ENCODE measurements at places on chromosomes 6 and 20.

DNA sequence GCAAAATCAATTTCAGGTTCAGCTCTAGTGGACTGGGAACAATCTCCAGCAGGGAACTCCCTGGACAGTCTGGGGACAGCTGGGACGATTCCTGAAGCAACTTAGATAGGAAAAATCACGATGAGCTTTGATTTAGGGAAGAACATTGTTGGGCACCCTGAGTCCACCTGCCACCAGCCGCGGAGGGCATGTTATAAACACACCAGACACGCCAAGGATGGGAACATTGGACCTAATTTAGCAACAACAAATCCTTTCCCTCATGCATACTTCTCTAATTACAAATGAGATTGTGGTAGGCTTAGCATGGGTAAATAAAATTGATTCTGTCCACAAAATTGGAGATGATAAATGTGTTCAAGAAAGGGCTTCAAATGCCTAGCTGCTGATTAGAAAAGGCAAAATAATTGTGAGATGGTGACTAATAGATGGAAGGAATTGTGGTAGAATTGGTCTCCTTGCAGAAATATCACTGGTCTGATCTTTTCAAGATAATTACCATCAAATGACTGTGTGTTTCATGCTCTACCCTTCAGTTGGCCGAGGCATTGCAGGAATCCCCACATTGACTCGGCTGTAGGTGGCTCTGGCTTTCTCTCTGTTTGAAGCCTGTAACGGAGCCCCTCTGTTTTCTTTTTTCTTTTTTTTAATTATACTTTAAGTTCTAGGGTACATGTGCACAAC is 6.1 kb upstream of the NANP start:
- no peak for DNase-seq

DNA sequence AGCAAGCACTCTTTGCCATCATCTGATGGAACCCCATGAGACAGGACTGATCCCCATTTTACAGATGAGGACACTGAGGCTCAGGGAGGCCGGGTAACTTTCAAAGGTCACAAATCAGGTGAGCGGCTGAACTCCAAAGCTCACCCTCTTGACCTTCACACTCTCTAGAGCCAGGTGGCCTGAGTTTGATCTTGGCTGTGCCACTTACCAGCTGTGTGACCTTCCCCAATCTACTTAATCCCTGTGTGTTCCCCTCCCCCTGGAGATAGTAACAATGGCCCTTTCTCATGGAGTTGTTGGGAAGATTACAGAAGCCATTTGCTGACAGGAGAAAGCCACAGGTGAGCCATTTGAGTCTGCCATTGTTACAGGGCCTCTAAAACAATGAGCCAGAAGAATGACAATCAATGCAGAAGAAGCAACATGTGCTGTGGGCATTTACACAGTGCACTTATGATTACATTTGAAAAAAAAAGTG is 34.5 kb downstream of the BMP7 start:
- DNase-seq = no peak

DNA sequence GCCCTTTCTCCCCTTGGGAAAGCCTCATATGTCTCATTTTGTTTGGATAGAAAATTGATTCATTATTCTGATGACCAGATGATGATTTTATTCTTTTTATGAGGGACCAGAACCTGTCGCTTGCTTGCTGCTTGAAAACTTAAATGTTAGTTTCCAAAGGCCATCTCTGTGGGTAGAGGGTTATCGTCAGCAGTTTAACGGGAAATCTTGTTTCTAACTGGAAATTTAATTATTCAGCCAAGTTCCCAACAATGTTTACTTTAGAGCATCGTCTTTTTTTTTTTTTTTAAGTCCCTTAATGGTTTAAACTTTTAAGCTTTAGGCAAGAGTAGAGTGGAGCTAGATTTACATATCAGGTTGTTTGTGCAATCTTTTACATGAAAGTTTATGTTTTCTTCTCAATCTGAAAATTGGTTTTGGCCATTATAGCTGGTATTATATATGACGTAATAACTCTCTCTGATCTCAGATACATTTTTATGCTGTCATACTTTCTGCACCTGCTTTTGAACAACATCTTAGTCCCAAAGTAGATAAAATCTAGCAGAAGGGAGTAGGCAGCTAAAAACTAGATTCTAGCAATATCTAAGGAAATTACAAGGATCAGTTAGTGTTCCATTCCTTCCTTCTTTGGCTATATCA is 93.9 kb downstream of the FOXO3 start:
- no peak for DNase-seq

- DNase-seq = no peak
Observed at GRCh38 chr6:16305788-16306187, 67.4 kb downstream of the GMPR start.

GRCh38 chr6:28239636-28240035 is 12.4 kb downstream of the ZKSCAN4 start:
- no peak for DNase-seq
